CD4-positive, alpha-beta T cell treated with Interleukin-15 for 1 hour (primary cell): ENCODE measurements at places on chromosomes 1 and 21.
A peak's percentile ranks its signal among the peaks of the same experiment; 100 is the strongest.

DNA sequence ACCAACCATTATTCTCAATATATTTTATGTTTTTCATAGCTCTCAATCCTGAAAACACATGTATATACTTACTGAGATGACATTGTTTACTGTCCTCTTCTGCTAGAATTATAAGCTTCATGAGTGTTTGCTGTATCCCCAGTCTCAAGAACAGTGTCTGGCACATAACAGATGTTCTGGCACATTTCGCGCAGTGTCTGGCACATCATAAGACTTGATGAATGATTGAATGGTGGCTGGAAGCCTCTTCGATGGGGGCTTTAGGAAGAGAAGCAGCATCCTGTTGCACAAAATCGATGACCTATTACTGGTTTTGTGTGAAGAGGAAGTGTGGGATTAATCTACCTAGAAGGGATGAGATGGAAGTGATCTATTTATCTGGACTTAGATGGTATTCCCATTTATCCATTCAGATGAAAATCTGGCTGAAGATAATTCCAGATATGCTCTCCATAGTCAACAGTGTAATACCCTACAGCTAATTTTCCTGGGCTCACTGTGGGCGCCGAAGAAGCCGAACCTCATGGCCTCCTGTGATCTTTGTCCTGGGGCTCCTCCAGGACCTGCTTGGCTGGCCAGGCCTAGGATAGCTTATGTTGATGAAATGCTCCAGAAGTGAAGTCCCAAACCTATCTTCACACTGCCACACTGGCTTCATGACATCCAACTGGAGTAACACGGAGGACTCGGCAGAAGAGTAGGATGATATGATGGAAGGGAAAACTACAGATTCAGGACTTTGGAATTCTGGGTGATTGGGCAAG, 26.5 kb downstream of the CD34 start:
- no peak for DNase-seq

DNA sequence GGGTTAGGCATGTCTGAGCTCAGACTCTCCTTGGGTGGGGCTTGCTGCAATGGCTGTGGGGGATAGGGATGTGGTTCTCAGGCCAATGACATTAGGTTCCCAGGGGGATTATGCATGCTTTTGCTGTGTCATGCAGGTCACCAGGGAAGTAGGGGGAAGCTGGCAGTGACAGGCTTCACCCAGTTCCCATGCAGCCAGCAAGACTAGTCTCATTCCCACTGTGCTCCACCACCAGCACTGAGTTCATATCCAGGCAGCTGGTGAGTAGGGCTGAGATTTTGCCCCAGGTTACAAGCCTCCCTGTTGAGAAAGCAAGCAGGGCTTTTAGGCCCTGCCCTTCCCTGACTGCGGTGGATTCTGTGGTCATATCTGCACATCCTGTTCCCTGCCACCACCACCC, 32.1 kb upstream of the PLA2G5 start:
- DNase-seq: no peak

DNA sequence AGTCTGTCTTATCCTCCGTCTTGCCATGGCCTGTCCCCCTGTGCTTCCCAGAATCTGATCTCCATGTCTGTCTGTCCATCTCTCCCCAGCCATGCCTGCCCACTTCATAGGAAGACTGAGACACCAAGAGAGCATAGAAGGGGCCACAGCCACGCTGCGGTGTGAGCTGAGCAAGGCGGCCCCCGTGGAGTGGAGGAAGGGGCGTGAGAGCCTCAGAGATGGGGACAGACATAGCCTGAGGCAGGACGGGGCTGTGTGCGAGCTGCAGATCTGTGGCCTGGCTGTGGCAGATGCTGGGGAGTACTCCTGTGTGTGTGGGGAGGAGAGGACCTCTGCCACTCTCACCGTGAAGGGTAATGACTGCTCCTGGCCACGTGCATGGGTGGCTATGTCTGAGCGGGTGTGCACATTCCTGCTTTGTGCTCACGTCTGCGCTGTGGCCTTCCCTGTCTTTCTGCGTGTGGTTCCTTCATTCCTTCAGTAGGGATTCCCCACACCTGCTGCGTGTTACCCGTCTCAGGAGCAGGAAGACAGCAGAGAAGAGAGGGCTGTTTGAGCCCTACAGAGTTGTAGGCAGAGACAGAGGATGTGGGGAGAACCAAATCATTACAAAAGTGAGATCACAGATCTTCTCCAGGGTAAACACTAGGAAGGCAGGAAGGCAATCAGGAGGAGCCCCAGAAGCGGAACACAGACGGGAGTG, 80.8 kb downstream of the OBSCN start:
- DNase-seq: no peak

DNA sequence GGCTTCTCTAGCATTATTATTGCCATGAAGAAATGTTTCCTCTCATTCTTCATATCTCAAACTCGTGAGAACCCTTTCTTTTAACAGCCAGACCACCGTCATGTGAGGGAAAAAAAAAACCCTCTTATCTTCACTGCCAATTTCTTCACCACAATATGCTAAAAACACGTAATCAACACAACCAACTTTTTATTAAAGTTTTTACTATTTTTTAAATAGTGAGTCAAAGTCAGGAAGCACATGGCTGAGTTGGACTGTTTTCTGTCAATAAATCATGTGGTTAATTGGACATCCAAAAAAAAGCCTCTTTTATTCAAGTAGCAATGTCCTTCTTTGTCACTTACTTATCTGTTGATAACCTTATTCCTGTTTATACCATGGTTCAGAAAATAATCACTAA, 55.9 kb upstream of the SAMD13 start:
- DNase-seq: no peak

GRCh38 chr1:3999941-4000735, 100.1 kb upstream of the C1orf174 start:
- DNase-seq: peak; percentile 10

DNA sequence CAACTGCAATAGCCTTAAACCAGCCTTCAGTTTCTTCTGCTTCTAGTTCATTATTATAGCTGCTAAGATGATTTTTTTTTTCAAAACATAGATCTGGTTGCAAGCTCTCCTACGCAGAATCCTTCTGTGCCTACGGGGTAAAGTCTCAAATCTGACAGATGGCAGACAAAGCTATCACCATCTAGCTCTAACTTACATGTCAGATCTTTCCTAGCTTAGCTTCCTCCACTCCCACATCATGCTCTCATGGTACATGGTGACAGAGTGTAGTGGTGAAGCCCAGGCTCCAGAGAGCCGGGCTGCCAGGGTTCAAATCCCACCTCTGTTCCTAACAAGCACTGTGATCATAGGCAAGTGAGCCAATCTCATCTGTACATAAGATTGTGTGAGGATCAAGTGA, 24.2 kb upstream of the GUCA2B start:
- DNase-seq: no peak

GRCh38 chr1:111471012-111471411, 2.8 kb upstream of the C1orf162 start:
- DNase-seq: peak; percentile 89

DNA sequence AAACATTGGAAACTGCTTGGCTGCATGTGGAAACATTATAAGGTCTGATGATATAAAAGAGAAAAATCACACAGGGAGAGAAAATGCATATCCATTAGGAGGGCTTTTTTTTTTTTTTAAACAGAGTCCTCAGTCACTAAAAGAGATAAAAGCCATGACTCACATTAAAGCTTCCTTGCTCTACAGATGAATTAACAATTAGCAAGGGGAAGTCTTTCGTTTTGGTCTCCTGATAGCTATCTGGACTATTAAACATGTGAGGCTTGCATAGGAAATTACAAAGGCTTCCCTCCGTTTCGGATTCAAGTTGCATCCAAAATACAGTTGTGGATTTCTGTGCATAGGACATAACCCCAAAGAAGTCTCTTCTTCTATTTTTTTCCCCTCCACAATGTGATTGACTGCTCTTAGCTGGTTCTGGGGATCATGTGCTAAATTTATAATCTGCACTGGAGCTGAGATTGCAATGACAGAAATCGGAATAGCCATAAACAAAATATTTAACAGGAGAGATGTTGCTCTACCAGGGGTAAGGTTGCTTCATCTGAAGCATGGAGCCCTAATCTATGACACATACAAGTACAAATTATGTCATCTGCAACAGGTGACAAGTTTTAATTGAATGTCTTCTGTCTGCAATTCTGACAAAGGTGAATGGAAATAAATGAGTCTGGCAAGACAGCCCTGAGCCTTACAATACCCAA, 146.8 kb downstream of the ESRRG start:
- DNase-seq: no peak

DNA sequence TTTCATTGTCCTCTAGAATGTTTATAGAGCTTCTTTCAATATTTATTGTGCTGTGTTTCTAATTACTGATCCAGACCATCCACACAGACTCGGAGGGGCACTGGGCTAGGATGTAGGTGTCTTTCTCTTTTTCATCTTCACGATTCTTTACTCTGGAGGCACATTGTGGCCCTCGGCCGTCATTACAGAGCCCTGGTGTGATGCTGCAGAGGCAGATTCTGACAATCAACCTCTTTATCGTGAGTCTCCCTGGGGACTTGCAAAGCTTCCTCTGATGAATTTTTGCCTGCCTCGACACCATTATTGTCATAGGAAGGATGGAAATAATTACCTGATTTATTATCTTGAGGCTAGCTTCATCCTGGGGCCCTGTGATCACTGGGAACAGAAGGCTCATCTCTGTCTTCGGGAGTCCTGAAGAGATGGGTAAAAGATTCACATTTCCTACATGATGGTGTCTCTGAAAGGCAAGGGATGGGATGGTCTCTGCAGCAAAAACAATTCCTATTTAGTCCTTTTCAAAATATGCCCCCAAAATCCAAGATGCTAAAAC, 89.4 kb downstream of the SEC16B start:
- no peak for DNase-seq

GRCh38 chr1:17603091-17603841, 63.8 kb downstream of the ARHGEF10L start:
- DNase-seq: peak; percentile 58
